ENCODE measurements at places on chromosomes 1 and 21.

GRCh38 chr1:80305466-80305865 is 1298.9 kb upstream of the ADGRL4 start:
- DNase-seq, result no peak

DNA sequence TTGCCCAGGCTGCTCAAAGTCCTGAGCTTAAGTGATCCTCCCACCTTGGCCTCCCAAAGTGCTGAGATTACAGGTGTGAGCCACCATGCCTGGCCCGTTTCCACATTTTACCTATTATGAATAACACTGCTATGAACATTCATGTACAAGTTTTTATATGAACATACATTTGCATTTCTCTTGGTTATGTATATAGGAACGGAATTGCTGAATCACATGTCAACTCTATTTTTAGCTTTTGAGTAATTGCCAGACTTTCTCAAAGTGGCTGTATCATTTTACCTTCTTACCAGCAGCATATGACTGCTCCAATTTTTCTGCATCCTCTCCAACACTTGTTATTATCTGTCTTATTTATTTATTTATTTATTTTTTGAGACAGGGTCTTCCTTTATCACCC is 2.7 kb downstream of the SPATA21 start:
- DNase-seq, result no peak

- DNase-seq, result no peak
Observed at GRCh38 chr1:186572509-186572908, 107.7 kb downstream of the PTGS2 start.

- no peak for DNase-seq
Observed at GRCh38 chr1:27967884-27968466, 8.2 kb downstream of the XKR8 start.

GRCh38 chr1:220776720-220777326 is 9.9 kb upstream of the MTARC1 start:
- no peak for DNase-seq
